ENCODE measurements at places on chromosomes 12 and 14. TPM values are rescaled to one million over a fixed set of nuclear protein-coding genes. Genes with fewer than 3 reads are reported as not detected.
A peak's percentile ranks its signal among the peaks of the same experiment; 100 is the strongest.

DNA sequence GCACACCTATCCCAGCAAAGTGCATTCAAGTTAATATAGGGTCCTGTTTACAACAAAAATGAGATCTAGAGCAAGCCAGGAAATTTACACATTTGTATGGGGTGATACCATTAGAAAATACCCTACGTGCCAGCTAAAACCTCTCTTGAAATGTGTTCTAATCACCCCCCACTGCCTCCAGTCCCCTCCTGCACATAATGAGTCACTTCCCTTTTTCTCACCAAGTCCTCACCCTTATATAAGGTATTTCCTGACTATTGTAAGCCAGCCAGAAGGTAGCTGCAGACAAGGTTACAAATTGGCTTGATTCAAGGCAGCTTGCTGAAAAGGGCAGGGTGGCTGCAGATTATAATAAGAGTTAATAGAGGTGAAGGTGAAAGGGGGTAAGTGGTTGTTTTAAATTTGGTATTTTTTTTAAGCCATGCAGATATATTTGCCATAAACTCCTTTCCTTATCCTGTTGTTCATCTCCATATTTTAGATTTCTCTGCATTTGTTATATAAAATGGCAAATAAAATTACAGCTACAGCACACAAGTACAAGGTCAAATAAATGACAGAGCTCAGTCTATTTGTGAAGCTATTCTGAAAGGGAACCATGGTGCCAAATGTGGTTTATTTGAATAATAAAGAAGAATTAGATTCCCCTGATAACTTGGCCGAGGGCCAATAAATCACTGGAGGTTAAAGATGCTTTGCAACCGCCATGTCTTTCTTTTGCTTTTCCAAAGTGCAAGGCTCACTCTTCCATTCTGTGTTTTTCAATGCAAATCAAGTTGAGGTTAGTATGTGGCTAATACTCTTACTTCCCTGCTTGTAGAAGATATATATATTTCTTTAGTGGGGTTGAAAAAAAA, 385.9 kb downstream of the EGLN3 start:
- no peak for DNase-seq

GRCh38 chr12:108210001-108210400, 80.9 kb downstream of the WSCD2 start:
- no peak for DNase-seq

GRCh38 chr12:13440844-13441243, 244.3 kb downstream of the EMP1 start:
- DNase-seq: no peak

GRCh38 chr12:124369827-124370378, 75.0 kb downstream of the RFLNA start:
- no peak for DNase-seq

DNA sequence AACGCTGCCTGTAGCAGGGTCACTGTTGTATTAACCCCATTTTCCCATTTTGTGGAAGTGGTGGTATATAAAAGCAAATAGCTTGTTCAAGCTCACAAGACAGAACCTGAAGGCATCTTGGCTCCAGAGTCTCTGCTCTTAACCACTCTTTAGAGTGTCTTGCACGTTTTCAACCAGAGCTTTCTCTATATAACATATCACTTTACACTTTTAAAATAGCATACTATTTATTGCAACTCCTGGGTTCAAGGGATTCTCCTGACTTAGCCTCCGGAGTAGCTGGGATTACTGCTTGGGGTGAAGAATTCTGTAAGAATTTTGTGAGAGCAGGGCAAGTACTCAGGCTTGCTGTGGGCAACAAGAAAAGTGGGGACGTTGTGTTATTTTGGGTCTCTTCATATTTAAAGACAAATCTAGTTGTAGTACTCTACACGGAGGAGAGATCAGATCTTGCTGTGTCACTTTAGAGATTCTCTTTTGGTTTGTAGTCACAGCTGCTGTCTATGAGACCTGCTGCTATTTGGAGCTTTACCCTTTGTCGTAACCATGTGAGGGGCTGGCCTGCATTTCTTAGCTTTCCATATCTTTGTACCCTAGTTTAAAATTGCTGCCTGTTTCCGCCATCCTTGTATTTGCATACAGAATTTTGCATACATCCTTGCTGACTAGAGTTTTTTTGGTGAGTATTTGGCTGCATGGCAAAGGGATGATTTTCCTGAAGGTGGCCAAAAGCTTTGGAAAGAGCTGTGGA, 40.7 kb downstream of the WDR20 start:
- no peak for DNase-seq

- no peak for DNase-seq
Measured at GRCh38 chr14:51205486-51205885, 34.6 kb upstream of the TMX1 start.

GRCh38 chr14:90905531-90905930, 89.3 kb upstream of the TTC7B start:
- DNase-seq: no peak

GRCh38 chr12:6533653-6533922, 729 bp upstream of the GAPDH start:
- no peak for DNase-seq

The B3GNT4 gene
- not detected for total RNA-seq

GRCh38 chr12:111438481-111438880, 32.8 kb downstream of the SH2B3 start:
- peak; percentile 65 for DNase-seq

The CFAP54 gene
- total RNA-seq: 0.10 TPM

GRCh38 chr12:133010657-133011297, 24.6 kb downstream of the ZNF26 start:
- no peak for DNase-seq

The IL26 gene
- total RNA-seq: not detected

The ACOT6 gene
- not detected for total RNA-seq

- no peak for DNase-seq
Measured at GRCh38 chr12:100295764-100296555, 29.0 kb downstream of the SCYL2 start.

The C1RL gene
- total RNA-seq: 10.9 TPM

The PEX5 gene
- total RNA-seq: 37.1 TPM

- DNase-seq: no peak
Measured at GRCh38 chr14:89957791-89958190, 2.1 kb downstream of the TDP1 start.

- no peak for DNase-seq
Measured at GRCh38 chr14:71377099-71377498, 469.8 kb downstream of the PCNX1 start.

- DNase-seq: no peak
Measured at GRCh38 chr14:80475074-80475473, 263.8 kb upstream of the DIO2 start.

The ASPG gene
- 28.2 TPM for total RNA-seq

DNA sequence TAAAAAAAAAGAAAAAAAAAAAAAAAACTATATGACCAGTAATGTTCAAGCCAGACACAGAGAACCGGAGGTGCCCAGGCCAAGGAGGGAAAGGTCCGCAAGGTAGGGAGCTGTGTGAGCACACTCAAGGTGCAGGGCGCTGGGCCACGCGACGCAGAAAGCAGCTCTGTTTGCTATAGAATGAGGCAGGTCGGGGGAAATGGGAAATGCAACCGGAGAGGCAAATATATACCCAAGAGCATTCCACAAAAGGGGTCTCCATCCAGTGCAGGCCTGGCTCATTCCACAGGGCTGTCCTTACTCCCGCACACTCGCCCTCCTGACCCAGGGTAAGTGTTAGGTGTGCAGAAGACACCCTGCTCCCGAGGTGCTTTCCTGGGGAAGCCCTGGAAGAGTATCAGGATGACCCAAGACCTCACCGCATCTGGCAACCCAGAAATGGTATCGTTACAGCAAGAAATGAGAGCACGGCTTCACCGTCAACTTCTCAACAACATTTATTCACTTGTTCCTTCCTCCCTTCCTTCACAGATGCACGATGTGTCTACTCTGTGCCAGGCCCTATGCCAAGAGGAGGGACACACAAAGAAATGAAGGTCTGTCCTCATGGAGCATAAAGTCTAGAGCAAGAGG, 86.4 kb downstream of the BCL11B start:
- DNase-seq: no peak

DNA sequence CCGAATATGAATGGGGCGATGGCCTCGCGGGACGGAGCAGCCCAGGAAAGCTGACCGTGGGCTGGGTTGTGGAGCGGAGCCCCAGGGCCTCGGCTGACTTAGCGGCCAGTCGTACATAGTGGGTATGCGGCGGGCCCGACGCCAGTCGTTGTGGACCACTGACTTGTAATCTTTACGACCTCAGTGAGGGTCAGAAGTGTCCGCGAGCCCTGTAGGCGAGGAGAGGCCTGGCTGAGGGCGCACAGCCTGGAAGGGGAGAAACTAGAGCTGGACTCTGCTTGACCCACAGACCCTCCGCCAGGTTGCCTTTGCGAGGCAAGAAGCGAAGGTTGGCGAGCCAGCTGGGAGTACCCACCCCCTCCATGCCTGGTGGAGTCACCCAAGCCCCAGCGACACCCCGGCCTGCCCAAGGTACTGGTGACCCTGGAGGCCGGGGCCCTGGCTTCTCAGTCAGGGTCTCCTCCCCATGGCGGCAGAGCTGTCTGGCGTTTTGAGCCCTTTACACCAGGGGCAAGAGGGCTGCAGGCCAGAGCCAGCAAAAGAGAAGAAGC, 15.6 kb upstream of the DYNC1H1 start:
- DNase-seq: no peak

- no peak for DNase-seq
Measured at GRCh38 chr14:77812028-77812427, 12.1 kb downstream of the ADCK1 start.

The TAS2R30 gene
- 0.72 TPM for total RNA-seq

DNA sequence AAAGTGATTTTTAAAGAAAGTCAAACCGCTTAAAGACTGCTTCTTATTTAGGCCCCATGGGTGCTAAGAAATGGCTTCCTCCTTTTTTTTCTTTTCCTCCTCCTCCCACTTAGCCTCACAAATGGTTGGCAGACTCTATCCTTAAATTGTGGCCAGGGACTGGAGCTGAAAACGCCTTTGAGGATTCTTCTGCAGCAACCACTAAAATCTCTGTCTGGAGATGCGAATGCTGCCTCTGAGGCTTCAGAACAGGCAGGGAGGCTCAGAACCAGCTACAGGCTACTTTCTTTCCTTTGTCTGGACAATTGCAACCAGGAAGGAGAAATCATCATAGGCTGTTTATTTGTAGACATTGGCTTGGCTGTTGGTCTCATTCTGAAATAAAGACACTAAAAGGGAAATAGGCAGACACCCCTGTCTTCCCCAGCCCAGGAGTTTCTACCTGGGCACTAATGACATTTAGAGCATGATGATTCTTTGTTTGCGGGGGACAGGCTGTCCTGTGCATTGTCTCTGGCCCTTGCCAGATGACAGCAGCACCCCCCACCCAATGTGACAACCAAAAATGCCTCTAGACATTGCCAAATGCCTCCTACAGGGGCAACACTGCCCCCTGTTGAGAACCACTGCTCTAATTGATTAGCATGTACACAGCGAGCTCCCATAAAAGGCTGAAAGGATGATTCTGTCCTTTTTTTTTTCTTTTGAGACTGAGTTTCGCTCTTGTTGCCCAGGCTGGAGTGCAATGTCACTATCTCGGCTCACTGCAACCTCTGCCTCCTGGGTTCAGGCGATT, 50.3 kb downstream of the MAP1LC3B2 start:
- no peak for DNase-seq

GRCh38 chr14:56333359-56334292, 215.4 kb downstream of the PELI2 start:
- no peak for DNase-seq

The SLC25A21 gene
- total RNA-seq: 0.89 TPM

GRCh38 chr14:96320605-96321004, 42.5 kb downstream of the ATG2B start:
- DNase-seq: no peak

GRCh38 chr12:7369274-7369729, 65.4 kb downstream of the ACSM4 start:
- DNase-seq: peak; percentile 60

The USP5 gene
- total RNA-seq: 66.2 TPM

- DNase-seq: no peak
Measured at GRCh38 chr12:15698377-15698871, 90.8 kb downstream of the EPS8 start.

The TAC3 gene
- not detected for total RNA-seq

DNA sequence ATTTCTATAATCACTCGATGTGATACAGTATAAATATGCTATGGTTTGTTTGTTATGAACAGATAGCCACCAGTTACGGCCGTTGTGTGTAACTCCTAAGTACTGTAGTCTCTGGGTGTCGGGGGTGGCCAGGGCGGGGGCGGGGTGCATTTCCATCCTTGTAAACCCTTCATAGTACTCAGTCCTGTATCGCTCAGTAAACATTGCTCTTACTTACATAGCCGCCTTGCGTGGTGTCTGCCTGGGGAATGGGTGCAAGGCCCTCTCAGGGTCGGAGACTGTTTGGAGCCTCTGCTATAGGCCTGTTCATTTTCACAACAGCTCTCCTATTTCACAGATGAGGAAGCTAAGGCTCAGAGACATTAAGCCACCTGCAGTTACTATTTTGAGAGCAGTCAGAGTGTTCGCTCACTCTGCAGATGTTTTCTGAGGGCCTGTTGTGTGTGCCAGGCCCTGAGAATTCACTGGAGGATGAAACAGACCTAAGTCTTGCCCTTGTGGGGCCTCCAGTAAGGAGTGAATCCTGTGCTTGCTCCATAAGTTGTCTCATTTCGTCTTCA, 42.5 kb downstream of the JDP2 start:
- no peak for DNase-seq

- DNase-seq: no peak
Measured at GRCh38 chr12:79378496-79378895, 312.3 kb downstream of the PAWR start.

The OVCH1 gene
- 0.07 TPM for total RNA-seq

GRCh38 chr14:86722612-86723253, 1192.8 kb downstream of the FLRT2 start:
- no peak for DNase-seq

DNA sequence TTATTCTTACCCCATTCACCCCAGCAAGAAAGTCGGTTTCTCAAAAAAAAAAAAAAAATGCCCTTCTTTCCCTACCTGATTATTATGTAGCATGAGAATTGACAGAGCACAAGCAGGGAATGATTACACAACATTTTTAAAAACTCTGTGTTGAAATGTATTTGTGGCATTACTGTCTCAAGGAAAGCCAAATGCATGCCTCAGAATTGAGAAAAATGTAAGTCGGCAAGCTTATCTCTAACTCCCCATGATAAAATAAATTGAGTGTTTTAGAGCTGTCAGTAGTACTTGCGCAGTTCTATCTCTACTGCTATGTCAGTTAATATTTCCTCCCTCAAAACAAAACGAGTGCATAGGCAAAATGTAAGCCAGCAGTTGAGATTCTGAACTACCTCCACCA, 25.7 kb downstream of the ANO4 start:
- no peak for DNase-seq

DNA sequence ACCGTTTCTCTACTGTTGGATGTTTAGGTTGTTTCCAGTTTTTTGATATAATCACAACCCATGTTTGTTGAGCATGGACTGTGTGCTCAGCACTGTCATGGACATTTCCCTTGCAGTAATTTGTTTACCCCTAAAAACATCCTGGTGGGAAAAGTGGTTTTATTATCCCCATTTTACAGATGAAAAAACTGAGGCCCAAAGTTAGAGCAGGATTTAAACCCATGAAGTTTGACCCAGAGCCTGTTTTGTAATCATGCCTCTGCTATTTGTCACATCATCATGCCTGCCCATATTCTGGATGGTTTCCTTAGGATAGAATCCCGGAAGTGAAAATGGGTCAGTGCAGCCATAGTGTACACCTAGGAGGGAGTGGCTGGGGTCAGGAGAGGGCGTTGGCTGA, 17.0 kb upstream of the LRP1-AS start:
- DNase-seq: no peak

The ZC3H10 gene
- 5.5 TPM for total RNA-seq
